Renal cortex interstitium (tissue), 15 donors: ENCODE measurements at places on chromosomes 11 and 22. TPM values are rescaled to one million over a fixed set of nuclear protein-coding genes. Genes with fewer than 3 reads are reported as not detected.

DNA sequence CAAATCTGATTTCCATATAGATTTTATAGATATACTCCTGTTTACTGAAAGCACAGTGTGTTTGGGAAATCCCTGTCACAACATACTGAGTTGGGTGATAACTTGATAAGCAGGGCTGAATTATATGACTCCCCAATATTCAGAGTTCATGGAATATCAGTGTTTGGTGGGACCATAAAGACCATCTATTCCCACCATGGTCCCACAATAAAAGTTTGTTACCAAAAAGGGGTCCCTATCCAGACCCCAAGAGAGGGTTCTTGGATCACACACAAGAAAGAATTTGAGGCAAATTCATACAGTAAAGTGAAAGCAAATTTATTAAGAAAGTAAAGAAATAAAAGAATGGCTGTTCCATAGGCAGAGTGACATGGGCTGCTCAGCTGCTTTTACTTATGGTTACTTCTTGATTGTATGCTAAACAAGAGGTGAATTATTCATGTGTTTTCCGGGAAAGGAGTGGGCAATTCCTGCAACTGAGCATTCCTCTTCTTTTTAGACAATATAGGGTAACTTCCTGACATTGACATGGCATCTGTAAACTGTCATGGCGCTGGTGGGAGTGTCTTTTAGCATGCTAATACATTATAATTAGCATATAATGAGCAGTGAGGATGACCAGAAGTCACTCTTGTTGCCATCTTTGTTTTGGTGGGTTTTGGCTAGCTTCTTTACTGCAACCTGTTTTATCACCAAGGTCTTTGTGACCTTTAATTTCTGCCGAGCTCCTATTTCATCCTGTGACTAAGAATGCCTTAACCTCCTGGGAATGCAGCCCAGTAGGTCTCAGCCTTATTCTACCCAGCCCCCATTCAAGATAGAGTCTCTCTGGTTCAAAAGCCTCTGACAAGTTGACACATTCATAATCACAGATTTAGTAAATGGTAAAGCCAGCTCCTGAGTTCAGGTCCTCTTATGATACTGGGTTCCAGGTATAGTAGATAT is 240.6 kb upstream of the PDGFD start:
- DNase-seq = no peak

Gene AQP11
- polyA plus RNA-seq = 4.6 TPM

GRCh38 chr22:43376765-43377547 is 33.8 kb upstream of the SCUBE1 start:
- no peak for DNase-seq

GRCh38 chr22:22919041-22919440 is 31.4 kb downstream of the IGLL5 start:
- no peak for DNase-seq

- no peak for DNase-seq
Measured at GRCh38 chr11:122863704-122864326, 18.7 kb upstream of the JHY start.

- no peak for DNase-seq
Measured at GRCh38 chr22:28992565-28993356, 68.9 kb downstream of the C22orf31 start.

DNA sequence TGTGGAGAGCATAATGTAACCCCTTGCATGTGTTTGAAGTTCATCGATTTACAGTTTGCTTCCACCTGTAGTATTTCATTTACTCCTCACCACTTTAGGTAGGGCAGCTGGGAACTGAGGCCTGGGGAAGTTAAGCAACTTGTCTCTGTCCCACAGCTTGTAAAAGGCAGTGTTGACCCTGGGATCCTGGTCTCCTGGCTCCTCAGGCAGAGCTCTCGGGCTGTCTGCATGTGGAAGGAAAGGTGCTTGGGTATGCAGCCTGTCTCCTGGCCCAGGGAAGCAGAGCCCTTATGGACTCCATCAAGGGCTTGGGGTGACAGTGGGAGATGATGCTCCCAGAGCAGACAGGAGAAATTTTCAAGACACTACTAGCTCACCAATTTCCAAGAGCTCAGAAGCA is 49.9 kb downstream of the TRIM29 start:
- DNase-seq = no peak

GRCh38 chr22:42994917-42995562 is 19.9 kb downstream of the PACSIN2 start:
- DNase-seq = no peak

Gene RGL4
- polyA plus RNA-seq = 2.3 TPM

Gene PAX6
- not detected for polyA plus RNA-seq

Gene SCGB1D4
- polyA plus RNA-seq = not detected

Gene ABTB2
- polyA plus RNA-seq = 6.8 TPM

GRCh38 chr22:35638410-35638809 is 9.8 kb upstream of the APOL6 start:
- no peak for DNase-seq

DNA sequence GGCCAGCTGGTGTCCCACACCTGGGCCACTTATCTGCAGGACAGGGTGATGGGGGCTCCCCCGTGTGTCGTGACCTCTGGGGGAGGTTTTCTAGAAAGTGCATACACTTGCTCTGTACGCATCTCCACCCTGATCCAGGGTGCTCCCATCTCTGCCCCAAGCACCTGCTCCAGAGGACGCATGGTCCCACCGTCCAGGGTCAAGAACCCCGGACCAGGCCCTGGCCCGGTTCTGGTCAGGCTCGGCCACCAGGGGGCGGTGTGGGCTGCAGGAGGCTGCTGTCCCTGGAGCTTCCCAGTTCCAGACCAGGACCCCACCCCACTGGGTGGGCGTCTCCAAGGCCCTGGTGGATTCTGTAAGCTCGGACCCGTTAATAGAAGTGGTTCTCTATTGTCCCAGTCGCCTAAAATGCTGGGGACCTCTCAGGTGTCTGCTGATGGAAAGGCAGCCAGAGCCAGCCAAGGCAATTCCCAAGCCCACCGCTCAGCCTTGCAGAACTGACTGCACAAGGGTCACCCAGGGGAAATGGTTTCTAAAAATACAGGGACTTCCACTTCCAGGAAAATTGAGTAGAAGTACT is 34.7 kb upstream of the SEPTIN5 start:
- DNase-seq = no peak
